Fibroblast of the aortic adventitia (primary cell): ENCODE measurements at places on chromosomes 2 and 18.

DNA sequence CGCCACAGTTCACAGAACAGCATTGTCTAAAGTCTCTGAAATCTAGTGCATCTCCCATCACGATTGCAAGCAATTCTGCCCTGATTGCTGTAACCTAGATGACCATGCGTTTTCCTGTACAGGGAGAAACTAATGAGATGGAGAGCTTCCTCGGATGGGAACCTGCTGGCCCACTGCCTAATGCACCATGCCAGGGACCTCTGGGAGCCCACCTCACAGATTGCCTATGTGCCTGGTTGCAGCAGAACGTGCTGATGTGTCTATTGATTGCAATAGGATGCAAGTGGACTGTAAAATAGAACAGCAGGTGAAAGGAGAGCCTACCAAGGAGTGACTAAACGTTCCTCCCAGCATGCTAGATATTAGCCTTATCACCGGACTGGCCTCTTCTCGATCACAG is 141.0 kb upstream of the RAB12 start:
- DNase-seq = no peak

DNA sequence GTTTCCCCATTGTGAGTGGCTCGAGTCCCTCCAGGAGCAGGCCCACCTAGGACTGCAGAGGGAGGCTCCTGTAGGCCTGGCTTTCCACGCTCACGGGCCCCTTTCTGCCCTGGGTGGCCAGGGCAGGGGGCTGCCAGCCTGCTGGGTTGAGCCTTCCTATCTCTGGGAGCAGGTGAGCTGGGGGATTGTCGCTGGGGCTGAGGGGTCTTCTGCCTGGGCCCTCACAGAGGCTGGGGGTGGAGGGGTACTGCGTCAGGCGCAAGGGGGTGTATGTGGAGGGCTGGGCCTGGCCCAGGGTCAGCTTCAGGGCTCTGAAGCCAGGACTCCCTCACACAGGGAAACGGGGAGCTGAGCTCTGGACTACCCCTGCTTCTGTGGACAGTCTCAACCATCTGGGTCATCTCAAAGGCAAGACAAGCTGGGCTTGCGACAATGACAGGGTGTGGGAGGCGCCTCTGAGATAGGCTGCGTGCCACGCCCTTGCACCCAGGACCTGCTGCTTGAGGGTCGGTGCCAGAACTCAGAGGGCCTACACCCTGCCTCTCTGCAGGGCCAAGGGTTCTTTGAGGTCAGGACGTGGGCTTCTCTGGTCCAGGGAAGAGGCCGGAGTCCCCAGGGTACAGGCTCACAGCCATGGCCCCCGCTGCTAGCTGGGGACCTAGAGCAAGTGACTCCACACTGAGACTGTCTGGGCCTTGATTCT is 206.1 kb downstream of the TWIST2 start:
- no peak for DNase-seq

DNA sequence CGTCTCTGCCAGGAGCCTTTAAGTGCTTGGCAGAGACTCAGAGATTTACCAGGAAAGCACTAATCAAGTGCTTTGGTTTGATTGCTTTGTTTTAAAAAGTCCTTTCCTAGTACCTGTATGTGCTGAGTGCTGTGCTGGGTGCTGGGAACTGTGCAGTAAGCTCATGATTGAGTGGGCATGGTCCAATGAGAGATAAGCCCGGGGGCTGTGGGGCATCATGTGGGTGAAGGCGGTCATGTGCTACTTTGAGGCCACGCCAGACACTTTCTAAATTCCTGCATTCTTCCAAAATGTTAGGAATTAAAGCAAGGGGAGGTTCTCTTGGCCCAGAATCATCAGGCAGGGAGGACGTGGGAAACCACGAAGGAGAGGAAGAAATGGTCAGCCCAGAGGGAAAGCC is 109.0 kb downstream of the ACAA2 start:
- DNase-seq = peak; percentile 86

GRCh38 chr18:43571078-43571689 is 293.9 kb upstream of the SYT4 start:
- DNase-seq = peak; percentile 72

GRCh38 chr2:142989273-142990204 is 112.1 kb downstream of the KYNU start:
- DNase-seq = peak; percentile 68

GRCh38 chr18:79471046-79471445 is 75.3 kb downstream of the NFATC1 start:
- DNase-seq = no peak

- no peak for DNase-seq
These were observed 48.5 kb downstream of the CDK15 start for GRCh38 chr2:201854841-201855240.

DNA sequence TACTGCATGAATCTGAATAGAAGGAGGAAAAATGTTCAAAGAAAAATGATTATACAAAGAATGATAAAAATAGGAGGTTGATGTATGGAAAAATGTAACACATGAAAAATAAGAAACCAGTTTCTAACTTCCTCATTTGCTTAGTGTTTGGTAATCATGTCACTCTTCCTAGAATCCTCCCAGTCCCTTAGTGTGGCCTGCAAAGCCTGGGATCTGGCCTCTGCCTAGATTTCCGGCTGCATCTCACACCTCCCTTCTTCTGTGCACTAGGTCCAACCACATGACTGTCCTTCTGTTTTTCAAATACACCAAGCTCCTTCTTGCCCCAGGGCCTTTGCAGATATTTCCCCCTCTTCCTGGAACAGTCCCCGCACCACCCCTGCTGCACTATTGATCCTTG is 76.8 kb upstream of the RBMS1 start:
- DNase-seq = no peak

DNA sequence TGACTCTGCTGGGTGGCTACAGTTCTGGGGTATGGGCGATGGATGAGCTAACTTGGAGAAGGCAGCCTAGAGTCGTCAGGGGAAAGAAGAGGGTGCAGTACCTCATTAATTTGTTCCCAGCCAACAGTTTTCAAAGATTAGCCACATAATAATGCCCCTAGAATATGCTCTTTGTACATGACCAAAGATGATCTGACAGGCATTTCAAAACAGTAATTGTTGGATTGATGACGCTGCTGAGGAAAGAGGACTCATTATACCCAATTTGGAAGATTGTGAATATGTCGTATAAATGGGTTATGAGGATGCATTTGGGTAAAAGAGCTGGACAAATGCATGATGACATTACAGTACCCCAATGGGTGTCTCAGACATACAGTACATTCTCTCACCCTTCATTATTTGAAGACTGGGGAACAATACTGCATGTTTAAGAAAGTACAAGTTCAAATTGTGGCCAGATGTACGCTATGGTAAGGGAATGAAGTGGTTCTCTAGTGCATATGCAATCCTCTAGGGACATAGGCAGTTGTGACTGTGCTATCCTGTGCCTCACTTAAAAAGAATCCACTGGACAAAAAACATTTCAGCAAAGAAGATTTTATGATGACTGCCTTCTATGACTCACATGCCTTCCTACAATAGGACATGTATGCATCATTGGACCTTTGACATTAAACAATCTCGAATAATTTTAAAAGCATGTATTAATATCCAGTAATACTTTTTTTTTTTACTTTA is 233.2 kb downstream of the CNTNAP5 start:
- peak; percentile 40 for DNase-seq

DNA sequence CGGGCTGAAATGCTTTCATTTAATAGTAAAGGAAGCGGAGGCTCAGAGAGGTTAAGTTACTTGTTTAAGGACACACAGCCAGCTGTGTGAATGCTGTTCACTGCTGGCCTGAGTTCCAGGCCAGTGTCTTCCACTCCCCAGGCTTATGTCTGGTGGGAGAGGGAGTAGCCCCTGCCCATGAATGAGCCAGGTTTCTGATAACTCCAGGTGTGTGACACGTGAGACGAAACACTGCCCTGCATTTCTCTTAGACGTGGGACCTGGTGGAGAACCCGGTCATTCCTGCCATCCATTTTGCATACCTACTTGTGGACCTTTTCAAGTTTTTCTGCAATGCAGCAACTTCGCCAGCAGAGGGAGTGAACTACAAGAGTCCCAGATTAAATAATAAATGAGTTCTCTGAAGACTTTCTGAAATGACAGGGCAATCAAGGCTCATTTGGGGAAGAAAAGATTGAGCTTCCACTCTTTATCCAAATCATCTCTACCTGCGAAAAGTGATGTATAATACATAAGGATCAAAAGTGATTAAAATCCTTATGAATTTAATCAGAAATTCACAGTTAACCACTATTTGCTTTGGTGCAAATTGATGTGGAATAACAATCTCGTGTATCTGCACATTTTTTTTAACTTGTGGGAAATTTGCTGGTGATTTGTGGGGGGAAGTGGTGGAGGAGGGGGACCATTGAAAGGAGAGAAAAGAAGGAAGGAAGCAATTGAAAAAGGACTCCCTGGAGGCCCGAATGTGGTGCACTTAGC is 79.4 kb upstream of the ASB18 start:
- peak; percentile 86 for DNase-seq

- DNase-seq = peak; percentile 68
These were observed 24.6 kb downstream of the FECH start for GRCh38 chr18:57561728-57562423.

DNA sequence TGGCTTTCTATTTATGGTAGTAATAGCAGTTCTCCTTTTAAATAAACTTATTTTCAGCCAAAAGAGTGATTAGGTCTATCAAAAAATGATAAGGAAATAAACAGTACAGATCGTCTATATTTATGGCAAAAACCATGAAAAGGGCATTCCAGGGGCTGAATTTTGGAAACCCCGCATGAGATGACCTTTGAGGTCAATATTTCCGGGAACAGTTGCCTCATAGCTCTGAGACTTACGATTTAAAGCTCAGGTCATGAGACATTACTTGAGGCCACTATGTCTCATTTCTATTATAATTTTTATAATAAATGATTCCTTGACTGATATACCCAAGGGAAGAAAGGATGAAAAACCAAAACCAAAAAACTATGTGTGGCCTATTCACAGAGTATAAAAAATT is 101.1 kb downstream of the LDLRAD4 start:
- DNase-seq = no peak

GRCh38 chr18:79379931-79380815 is 15.6 kb upstream of the NFATC1 start:
- DNase-seq = no peak

DNA sequence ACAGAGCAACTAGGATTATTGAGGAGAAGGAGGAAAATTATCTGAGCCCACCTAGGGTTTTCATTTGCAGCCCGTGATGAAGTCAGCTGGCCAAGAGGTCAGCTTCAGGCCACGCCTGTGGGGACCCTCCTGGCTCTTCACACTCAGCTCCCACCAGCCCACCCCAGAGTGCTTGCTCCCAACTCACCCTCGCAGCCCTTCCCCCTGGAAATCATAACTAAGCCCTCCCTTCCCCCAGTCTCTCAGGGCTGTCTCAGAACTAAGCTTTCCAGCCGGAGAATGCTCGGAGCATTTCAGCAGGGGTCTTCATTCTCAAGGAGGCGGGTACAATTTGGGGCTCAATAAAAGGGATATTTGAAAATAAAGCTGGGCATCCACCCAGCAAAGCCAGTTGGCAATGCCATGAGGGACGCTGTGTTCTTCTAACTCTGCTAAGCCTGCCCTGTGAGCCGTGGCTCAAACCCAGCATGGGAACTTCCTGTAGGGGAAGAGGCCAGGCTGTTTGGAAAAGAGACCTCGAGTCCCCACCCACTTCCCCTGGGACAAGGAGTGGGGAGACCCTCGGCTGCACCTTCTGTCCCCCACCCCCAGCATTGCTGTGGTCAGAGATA is 194.9 kb downstream of the CTIF start:
- DNase-seq = no peak

DNA sequence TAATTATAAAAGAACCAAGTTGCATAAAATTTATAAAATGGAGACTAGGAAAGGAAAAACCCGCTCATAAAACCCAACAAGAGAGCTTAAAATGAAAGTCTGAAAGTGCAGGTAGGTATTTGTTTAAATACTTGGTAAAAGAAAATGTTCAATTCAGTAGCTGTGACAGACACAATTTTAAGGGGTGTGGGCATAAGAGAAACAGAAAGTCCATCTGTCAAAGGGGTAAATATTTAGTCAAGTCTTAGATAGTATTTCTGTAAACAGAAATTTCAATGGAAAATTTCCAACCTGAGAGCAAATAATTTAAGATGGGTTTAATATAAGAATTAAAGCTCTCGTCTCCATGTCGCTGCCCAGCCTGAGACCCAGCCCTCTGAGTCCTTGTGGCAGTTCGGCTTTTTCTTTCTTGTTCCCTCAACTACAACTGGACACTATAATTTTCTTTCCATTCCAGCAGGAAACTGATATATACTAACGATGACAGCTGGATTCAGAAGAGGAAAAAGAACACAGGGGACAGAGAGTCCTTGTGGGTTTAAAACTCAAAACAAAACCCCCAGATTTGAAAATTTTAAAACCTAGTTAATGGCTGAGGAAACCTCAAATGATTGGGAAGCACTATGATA is 88.0 kb upstream of the ZFP36L2 start:
- no peak for DNase-seq

DNA sequence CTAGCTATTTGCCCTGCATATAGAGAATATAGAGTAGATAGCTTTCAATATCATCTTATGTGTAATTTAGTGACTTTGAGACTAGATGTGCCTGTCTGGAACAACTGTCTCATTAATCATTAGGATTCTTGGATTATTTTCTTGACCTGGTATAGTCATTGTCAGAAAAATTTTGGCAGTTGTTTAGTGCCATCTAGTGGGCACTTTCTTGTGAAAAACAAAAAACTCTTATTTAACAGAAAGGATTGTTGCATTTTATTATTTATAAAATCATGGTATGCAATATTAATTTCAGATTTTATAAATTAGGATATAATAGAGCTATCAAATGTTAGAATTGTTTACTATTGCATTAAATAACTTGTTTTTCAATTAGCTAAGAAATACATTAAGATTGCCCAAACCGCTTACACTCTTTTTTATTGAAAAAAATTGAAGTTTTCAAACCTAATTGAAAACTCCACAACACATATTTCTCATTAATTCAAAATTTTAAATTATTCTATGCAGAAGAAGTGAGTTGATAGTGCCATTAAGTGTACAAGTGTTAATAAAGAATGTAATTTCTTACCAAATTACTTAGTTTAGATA is 80.3 kb downstream of the DYNAP start:
- DNase-seq = peak; percentile 65

- DNase-seq = no peak
These were observed 113.9 kb downstream of the THNSL2 start for GRCh38 chr2:88283886-88284592.

GRCh38 chr2:123656590-123656989 is 368.5 kb upstream of the CNTNAP5 start:
- DNase-seq = no peak

DNA sequence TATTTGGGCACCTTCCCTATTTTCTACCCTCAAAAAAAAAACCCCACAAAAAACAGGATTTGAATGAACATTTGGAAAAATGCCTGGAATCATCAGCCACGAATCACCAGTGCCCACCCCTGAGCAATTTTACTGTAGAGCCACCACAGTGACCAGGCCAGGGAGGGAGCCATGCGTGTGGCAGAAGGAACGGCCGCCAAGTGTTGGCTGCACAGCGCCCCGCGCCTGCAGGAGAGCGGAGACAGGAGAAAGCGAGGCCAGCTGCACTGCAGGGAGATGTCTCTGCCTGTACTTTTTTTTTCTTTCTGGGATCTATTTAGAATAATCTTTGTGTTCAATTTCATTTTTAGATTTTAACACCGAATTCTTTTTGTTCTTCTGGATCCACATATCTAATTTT is 269.3 kb upstream of the RAB12 start:
- DNase-seq = no peak

GRCh38 chr2:65662654-65663432 is 230.4 kb upstream of the SPRED2 start:
- DNase-seq = peak; percentile 51
